ENCODE measurements at places on chromosomes 1 and 21. TPM values are rescaled to one million over a fixed set of nuclear protein-coding genes. Genes with fewer than 3 reads are reported as not detected.

- peak overlapping the region; percentile 40 for H3K27ac ChIP-seq
- no peak overlapping the region for H3K4me3 ChIP-seq
- no peak for DNase-seq
- no peaks in the 10 kb centered on the region for H3K27me3 ChIP-seq
These were observed 6.1 kb downstream of the INTS3 start for GRCh38 chr1:153733970-153734369.

GRCh38 chr1:25017436-25018109 lies 87.5 kb upstream of the RUNX3 start:
- H3K27ac ChIP-seq, result no peak overlapping the region
- DNase-seq, result no peak
- H3K27me3 ChIP-seq, result peaks cover 54% of the 10 kb centered on the region
- H3K4me1 ChIP-seq, result peaks cover 8% of the 10 kb centered on the region
- H3K36me3 ChIP-seq, result no peaks in the 10 kb centered on the region

DNA sequence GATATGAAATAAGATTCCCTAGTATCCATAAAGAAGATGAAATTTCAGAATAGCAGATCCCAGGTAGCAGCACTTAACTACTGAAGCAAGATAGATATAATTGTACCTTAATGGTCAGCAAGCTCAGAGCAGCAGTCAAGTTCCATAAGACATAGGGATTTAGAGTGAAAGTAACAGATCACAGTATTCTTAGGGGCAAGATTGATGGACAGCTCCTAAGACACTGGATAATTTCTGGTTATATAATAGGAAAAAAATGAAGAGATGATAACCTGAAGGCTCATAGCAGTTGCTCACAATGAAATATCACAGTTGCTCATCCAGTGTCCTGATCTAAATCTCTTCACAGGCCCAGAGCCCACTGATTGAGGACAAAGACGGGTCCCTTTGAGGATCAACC lies 66.0 kb downstream of the SLC30A10 start:
- no peak overlapping the region for H3K4me3 ChIP-seq
- H3K4me1 ChIP-seq, result no peaks in the 10 kb centered on the region
- H3K36me3 ChIP-seq, result no peaks in the 10 kb centered on the region
- no peak for DNase-seq
- H3K27me3 ChIP-seq, result peaks cover 5% of the 10 kb centered on the region

- no peak for DNase-seq
- no peaks in the 10 kb centered on the region for H3K36me3 ChIP-seq
- H3K27me3 ChIP-seq, result peaks cover 6% of the 10 kb centered on the region
- no peak overlapping the region for H3K4me3 ChIP-seq
- peaks cover 34% of the 10 kb centered on the region for H3K4me1 ChIP-seq
These were observed 11.2 kb upstream of the CAPN2 start for GRCh38 chr1:223700942-223701637.

CENPF gene
- 1.7 TPM for total RNA-seq

HOOK1 gene
- 4.0 TPM for total RNA-seq

DNA sequence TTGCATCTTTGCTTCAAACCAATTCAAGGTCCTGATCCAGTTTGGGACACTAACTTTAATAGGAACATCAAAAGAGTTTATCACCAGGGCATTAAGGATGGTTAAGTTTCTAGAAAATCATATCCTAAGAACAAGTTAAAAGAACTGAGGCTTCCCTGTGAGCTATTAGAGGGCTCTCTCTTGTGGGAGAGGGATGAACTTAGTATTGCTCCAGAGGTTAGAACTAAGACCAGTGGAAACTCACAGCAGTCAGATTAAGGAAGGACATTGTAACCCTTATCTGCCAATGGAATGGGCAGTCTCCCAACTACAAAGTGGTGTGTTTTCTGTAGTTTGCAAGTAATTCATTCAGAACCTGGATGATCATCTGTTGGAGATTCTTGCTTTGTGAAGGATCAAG lies 36.8 kb downstream of the UBE2U start:
- peaks cover 14% of the 10 kb centered on the region for H3K4me1 ChIP-seq
- no peak overlapping the region for H3K27ac ChIP-seq
- H3K36me3 ChIP-seq, result no peaks in the 10 kb centered on the region

BACE2 gene
- 16.0 TPM for total RNA-seq

DNA sequence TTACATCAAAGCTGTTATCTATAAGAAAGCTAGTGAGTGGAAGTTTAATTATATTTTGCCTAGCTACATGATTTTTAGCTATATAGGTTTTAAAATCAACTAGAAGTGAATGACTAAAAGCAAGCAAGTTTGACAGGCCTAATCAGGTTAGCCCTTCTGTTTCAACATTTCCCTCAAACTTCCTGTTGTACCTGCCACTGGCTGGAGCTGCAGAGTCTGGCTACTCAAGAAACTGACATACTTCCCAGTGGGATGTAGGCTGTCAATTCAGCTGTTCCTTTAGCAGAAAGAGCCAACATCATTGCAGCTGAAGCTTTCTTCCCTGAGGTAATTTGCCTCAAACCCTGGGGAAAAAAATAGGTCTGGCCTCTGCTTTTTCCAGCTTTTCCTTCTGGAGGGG lies 87.1 kb upstream of the TNR start:
- H3K4me3 ChIP-seq, result no peak overlapping the region
- H3K27ac ChIP-seq, result no peak overlapping the region
- no peaks in the 10 kb centered on the region for H3K4me1 ChIP-seq

SPRR3 gene
- total RNA-seq, result not detected

Data from left ventricle myocardium inferior (tissue), 1 donor.